Uterus (tissue), 4 donors: ENCODE measurements at places on chromosomes 12 and 14.

GRCh38 chr12:52865090-52865944 lies 16.5 kb upstream of the KRT78 start:
- peak; percentile 46 for DNase-seq
- no peaks in the 10 kb centered on the region for H3K27me3 ChIP-seq
- no peak overlapping the region for H3K4me3 ChIP-seq
- no peaks in the 10 kb centered on the region for H3K4me1 ChIP-seq
- no peaks in the 10 kb centered on the region for H3K36me3 ChIP-seq
- no peak overlapping the region for H3K27ac ChIP-seq

DNA sequence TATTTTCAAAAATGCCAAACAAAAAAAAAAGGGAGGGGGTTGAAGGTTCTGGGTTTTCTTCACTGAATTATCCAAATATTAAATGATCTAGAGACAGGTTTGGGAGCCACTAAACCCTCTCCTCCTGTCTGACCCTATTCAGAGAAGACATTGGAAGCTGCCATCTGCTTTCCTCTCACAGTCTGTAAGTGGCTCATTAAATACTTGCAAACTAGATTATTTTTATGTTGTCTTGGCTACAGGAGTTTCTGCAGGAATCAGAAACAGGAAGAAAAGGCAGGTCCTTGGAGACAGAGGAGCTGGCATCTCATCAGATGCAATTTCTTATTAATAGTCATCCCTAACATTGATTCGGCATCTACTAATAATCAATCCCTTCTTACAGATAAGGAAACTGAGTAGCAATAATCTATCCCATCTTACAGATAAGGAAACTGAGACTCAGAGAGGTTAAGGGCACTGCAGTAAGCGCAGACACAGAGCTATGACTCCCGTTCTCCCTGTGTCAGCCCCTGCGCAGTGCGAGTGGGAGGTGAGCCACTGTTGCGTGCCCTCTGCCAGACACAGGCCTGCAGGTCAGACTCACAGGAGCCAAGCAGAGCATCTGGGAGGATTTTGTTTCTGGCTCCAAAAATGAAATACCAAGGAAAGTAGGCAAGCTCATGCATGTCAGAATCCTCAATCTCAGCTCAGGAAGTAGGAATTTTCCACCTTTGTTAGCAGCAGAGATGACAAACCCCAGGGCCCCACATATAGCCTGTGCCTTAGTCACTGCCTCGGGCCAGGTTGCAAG lies 11.0 kb downstream of the BDKRB2 start:
- H3K27ac ChIP-seq, result no peak overlapping the region
- H3K4me3 ChIP-seq, result no peak overlapping the region
- no peak for DNase-seq
- no peaks in the 10 kb centered on the region for H3K36me3 ChIP-seq

DNA sequence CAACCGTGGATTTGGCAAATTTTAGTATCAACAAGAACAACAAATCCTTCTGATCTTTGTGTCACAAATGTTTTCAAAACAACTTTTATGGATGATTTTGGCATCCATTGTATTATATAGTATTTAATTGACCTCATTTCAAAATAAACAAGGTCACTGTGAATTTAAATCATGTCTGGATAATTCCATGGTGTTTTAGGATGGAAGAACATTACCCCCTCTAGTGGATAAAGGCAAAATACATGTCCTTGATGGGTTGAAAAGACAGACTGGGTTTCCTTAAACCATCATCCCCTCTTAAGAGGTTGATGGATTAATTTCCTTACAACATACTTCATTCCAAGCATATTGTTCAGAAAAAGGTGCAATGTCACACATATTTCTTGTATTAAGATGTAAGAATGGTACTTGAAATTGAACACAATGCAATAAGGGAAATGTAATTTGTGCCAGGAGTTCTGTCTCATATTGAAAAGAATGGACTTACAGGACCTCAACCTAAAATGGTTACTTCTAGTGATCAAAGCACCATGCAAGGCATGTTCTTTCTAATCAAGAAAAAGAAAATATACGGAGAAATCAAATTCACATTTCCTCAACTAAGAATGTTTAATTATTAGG lies 352.0 kb downstream of the BCAT1 start:
- no peaks in the 10 kb centered on the region for H3K4me1 ChIP-seq
- H3K36me3 ChIP-seq, result no peaks in the 10 kb centered on the region
- H3K27ac ChIP-seq, result no peak overlapping the region
- H3K27me3 ChIP-seq, result no peaks in the 10 kb centered on the region
- no peak for DNase-seq

- no peaks in the 10 kb centered on the region for H3K36me3 ChIP-seq
- DNase-seq, result no peak
- peaks cover 6% of the 10 kb centered on the region for H3K4me1 ChIP-seq
- H3K4me3 ChIP-seq, result no peak overlapping the region
These were observed 131.1 kb downstream of the GCH1 start for GRCh38 chr14:54771411-54772027.
